Endodermal cell (in vitro differentiated cells): ENCODE measurements at places on chromosomes 12 and 14.

DNA sequence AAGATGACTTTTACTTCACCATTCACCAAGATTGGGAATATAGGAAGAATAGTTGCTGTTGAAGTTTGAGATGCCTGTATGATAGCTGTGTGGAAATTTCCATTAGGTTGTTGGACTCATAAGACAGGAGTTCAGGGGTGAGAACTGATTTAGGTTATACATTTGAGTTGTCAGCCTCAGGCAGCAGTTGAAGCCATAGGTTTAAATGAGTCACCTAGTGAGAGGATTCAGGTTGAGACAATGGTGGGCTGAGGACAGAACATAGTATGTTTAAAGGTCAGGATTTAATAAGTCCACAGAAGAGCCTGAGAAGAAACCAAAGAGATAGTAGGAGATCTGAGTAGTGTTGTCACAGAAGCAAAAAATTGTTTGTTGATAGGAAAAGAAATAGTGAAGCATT, 63.6 kb upstream of the MON2 start:
- no peak overlapping the region for H3K27ac ChIP-seq
- H3K4me1 ChIP-seq: no peaks in the 10 kb centered on the region
- no peak overlapping the region for H3K4me3 ChIP-seq
- no peak for DNase-seq

- no peaks in the 10 kb centered on the region for H3K27me3 ChIP-seq
- no peaks in the 10 kb centered on the region for H3K4me1 ChIP-seq
- H3K27ac ChIP-seq: no peak overlapping the region
- DNase-seq: no peak
These were observed 86.3 kb upstream of the TBX3 start for GRCh38 chr12:114770323-114770722.

DNA sequence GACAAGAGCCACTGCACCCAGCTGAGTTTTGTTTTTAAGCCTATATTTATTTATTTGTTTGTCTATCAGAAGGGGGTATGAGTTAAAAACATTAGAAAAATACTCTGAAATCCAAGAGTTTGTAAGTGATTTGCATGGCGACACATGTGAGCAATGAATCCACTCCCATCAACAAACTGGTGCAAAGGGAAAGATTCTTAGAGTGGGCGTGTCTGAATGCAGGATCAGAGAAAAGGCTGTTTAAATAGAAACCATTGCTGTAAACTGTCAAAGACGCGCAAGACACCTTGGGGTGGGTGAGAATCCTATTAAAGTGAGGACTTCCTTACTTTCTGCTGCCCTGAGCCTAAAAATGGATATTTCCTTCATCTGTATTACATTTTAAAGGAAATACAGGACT, 51.9 kb downstream of the ZFYVE26 start:
- H3K4me1 ChIP-seq: no peaks in the 10 kb centered on the region
- H3K36me3 ChIP-seq: peaks cover 88% of the 10 kb centered on the region
- H3K27me3 ChIP-seq: no peaks in the 10 kb centered on the region
- H3K4me3 ChIP-seq: no peak overlapping the region

DNA sequence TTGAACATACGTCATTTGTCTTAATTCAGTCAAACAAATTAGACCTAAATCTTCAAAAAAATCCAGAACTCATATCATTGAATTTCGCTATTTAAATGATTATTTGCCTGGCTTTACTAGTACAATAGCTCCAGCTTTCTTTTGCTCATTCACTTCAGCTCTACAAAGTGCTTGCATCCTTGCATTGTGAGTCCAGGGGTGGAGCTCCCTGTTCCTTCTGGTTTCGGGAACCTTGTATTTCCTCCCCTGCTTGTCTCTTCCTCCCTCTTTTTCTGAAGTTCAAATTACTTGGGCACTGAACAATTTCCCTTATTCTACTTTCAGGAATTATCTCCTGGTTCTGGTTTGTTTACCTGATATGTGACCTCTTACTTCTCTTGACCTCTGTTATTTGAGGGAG, 58.1 kb upstream of the KITLG start:
- no peak overlapping the region for H3K4me3 ChIP-seq
- no peak for DNase-seq
- no peaks in the 10 kb centered on the region for H3K4me1 ChIP-seq
- no peaks in the 10 kb centered on the region for H3K36me3 ChIP-seq

- no peaks in the 10 kb centered on the region for H3K36me3 ChIP-seq
- peak; percentile 77 for DNase-seq
- no peaks in the 10 kb centered on the region for H3K27me3 ChIP-seq
- H3K4me1 ChIP-seq: no peaks in the 10 kb centered on the region
- H3K27ac ChIP-seq: no peak overlapping the region
These were observed 1.1 kb downstream of the BRI3BP start for GRCh38 chr12:124994437-124994975.

GRCh38 chr12:108559748-108560147, 1.2 kb downstream of the SART3 start:
- H3K36me3 ChIP-seq: peaks cover 31% of the 10 kb centered on the region
- no peaks in the 10 kb centered on the region for H3K27me3 ChIP-seq

- H3K4me1 ChIP-seq: peaks cover 14% of the 10 kb centered on the region
- H3K27ac ChIP-seq: no peak overlapping the region
- H3K4me3 ChIP-seq: peak overlapping the region; percentile 65
- H3K27me3 ChIP-seq: peaks cover 86% of the 10 kb centered on the region
- DNase-seq: peak; percentile 78
These were observed 16.6 kb upstream of the TBX3 start for GRCh38 chr12:114700392-114701103.

DNA sequence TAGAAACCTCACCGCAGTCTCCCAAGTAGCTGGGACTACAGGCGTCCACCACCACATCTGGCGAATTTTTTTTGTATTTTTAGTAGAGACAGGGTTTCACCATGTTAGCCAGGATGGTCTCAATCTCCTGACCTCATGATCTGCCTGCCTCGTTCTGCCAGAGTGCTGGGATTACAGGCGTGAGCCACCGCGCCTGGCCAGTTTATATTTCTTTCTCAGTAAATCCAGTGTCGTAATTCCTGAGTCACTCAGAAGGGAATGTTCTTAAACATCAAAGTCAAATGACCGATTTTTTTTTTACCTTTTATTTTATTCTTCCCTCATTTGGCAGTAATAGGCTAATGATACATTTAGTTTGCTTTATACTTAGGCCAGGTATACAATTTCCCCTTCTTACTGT, 80.5 kb downstream of the FBXO33 start:
- no peak for DNase-seq
- H3K4me3 ChIP-seq: no peak overlapping the region
- H3K36me3 ChIP-seq: peaks cover 11% of the 10 kb centered on the region
- H3K4me1 ChIP-seq: no peaks in the 10 kb centered on the region
- H3K27me3 ChIP-seq: no peaks in the 10 kb centered on the region

- H3K27me3 ChIP-seq: no peaks in the 10 kb centered on the region
- H3K27ac ChIP-seq: no peak overlapping the region
- no peaks in the 10 kb centered on the region for H3K36me3 ChIP-seq
- DNase-seq: no peak
These were observed 1042.2 kb downstream of the BCL11B start for GRCh38 chr14:98229656-98230366.

DNA sequence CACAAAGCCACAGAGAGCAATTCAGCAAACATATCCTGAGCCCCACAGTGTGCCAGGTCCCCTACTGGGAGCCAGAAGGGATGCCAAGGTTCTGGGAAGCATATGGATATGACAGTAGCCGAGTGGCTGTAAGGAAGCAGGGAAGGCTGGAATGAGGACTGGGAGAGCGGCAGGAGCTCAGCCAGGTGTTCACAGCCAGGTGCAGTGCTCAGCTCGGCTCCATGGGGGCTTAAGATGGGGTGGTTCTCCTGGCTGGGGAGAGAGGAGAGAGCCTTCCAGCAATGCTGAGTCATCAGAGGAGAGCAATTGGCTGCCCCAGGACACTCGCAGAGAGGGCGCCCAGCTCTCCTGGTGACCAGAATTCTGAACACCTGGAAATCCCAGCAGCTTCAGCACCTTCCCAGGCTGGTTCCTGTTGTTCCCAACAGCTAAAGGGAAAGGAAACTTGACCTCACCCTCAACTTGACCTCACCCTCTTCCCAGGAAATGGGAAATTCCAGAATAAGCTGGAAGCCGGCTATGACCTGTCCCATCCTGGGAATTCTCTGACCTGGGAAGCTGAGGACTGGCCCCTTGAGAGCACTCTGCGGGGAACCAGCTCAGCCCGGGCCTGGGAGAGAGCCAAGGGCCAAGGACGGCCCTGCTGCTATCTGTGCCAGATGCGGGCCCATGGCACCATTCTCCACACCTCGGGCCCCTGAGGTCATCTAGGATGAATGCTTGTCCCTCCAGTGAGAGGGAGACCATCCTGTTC, 34.6 kb downstream of the SLC6A12 start:
- DNase-seq: no peak
- H3K4me3 ChIP-seq: no peak overlapping the region
- peaks cover 7% of the 10 kb centered on the region for H3K4me1 ChIP-seq
- no peaks in the 10 kb centered on the region for H3K27me3 ChIP-seq

GRCh38 chr12:68667896-68668295, 18.9 kb upstream of the NUP107 start:
- H3K4me1 ChIP-seq: no peaks in the 10 kb centered on the region
- no peak overlapping the region for H3K27ac ChIP-seq
- peaks cover 7% of the 10 kb centered on the region for H3K36me3 ChIP-seq
- H3K27me3 ChIP-seq: no peaks in the 10 kb centered on the region
- no peak overlapping the region for H3K4me3 ChIP-seq

- H3K4me3 ChIP-seq: peak overlapping the region; percentile 67
- H3K4me1 ChIP-seq: no peaks in the 10 kb centered on the region
- H3K27ac ChIP-seq: no peak overlapping the region
- no peaks in the 10 kb centered on the region for H3K27me3 ChIP-seq
- no peaks in the 10 kb centered on the region for H3K36me3 ChIP-seq
These were observed 9.1 kb upstream of the RESF1 start for GRCh38 chr12:31950088-31950487.

DNA sequence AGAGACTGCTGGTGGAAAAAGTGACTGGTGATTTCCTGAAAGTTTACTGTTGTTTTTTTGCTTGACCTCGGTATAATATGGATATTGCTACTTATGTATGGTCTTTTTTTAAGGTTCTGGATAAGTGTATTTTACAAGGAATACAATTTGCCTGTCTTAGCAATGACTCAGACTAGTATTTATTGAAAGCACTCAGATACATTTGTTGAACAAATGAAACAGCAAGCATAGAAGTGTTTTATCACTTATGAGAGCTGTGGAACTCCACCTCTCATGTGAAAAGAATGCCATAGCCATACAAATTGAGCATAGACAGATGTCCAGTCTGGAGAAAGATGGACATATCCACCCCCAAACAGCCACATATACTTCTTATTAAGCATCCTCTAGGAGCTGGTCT, 340.4 kb upstream of the FBXO33 start:
- no peaks in the 10 kb centered on the region for H3K27me3 ChIP-seq
- no peak for DNase-seq
- no peak overlapping the region for H3K4me3 ChIP-seq
- H3K36me3 ChIP-seq: no peaks in the 10 kb centered on the region
- no peaks in the 10 kb centered on the region for H3K4me1 ChIP-seq
- no peak overlapping the region for H3K27ac ChIP-seq

DNA sequence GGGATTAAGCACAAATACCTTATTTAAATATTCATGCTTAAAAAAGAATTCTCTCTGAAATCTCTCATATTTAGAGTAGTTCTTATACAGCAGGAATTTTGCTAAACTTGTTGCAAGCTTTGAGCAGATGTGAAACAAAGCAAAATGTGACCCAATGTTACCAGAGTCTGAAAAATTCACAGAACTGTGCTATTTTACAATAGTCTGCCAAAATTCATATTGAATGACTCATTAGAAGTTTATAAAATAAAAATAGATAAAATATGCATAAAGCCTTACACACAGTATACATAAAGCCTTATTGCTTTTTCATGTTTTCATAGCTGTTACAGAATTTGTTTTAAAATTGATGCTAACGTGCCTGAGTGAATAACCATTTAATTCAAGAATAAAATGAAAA, 17.8 kb upstream of the RHOJ start:
- DNase-seq: no peak
- no peaks in the 10 kb centered on the region for H3K4me1 ChIP-seq
- H3K4me3 ChIP-seq: no peak overlapping the region

GRCh38 chr14:68685419-68686204, 107.3 kb downstream of the ZFP36L1 start:
- H3K36me3 ChIP-seq: no peaks in the 10 kb centered on the region
- no peak overlapping the region for H3K27ac ChIP-seq
- no peaks in the 10 kb centered on the region for H3K4me1 ChIP-seq

- no peaks in the 10 kb centered on the region for H3K36me3 ChIP-seq
- no peaks in the 10 kb centered on the region for H3K27me3 ChIP-seq
- no peak overlapping the region for H3K4me3 ChIP-seq
- no peaks in the 10 kb centered on the region for H3K4me1 ChIP-seq
- DNase-seq: no peak
- no peak overlapping the region for H3K27ac ChIP-seq
These were observed 261.7 kb downstream of the NEDD1 start for GRCh38 chr12:97168804-97169203.

- H3K4me3 ChIP-seq: peak overlapping the region; percentile 93
- H3K27me3 ChIP-seq: no peaks in the 10 kb centered on the region
- H3K36me3 ChIP-seq: peaks cover 2% of the 10 kb centered on the region
These were observed 2.2 kb downstream of the ZBTB1 start for GRCh38 chr14:64506721-64507120.

- no peak overlapping the region for H3K4me3 ChIP-seq
- H3K27ac ChIP-seq: no peak overlapping the region
- no peaks in the 10 kb centered on the region for H3K27me3 ChIP-seq
These were observed 689.7 kb downstream of the BCL11B start for GRCh38 chr14:98582276-98582675.

DNA sequence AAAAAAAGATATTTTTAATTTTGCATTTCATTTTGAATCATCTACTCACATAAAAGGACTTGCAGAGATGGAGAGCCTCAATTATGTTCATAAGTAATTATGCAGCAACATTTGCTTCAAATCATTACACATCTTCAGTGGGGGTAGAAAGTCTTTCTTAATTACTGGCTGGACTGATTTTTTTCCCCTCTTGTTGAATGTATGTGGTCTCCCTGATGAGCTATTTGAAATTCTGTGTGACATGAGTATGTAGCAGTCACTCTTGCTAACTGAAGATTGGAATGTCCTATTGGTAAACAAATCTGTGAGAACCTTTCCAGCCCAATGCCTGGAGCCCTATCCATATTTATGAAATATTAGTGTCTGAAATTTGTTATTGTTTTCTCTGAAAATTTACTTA, 139.8 kb downstream of the TMTC2 start:
- no peaks in the 10 kb centered on the region for H3K4me1 ChIP-seq
- no peaks in the 10 kb centered on the region for H3K27me3 ChIP-seq
- no peak overlapping the region for H3K27ac ChIP-seq
- no peak overlapping the region for H3K4me3 ChIP-seq
- H3K36me3 ChIP-seq: no peaks in the 10 kb centered on the region

GRCh38 chr14:70702161-70702560, 60.4 kb downstream of the TTC9 start:
- H3K36me3 ChIP-seq: no peaks in the 10 kb centered on the region
- DNase-seq: no peak
- no peak overlapping the region for H3K4me3 ChIP-seq

- peaks cover 53% of the 10 kb centered on the region for H3K27me3 ChIP-seq
- no peaks in the 10 kb centered on the region for H3K4me1 ChIP-seq
- no peaks in the 10 kb centered on the region for H3K36me3 ChIP-seq
- no peak overlapping the region for H3K27ac ChIP-seq
- no peak for DNase-seq
These were observed 489 bp upstream of the EML5 start for GRCh38 chr14:88793259-88793625.
